ENCODE measurements at places on chromosomes 13 and 19.
A peak's percentile ranks its signal among the peaks of the same experiment; 100 is the strongest.

- no peak for DNase-seq
Observed at GRCh38 chr19:3932931-3933810, at the start of gene NMRK2. Gene NMRK2 (plus strand): TSS chr19:3933069. CDS start chr19:3933672, 603 bp downstream.

DNA sequence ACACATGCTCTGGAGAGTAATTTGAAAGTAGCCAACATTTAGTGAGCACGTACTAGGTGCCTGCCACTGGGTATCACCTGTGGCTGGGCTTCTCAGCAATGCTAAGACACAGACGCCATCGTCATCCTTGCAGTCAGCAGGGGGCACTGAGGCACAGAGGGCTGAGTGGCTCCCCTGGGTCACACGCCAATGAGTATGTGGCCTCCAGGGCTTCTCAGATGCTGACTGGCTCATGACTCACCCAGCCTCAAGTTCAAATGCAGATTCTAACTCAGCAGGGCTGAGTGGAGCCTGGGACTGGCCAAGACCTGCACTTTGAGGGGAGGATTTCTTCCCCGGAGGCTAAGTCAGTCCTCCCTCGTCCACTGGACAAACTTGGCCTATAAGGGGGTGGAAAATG is 115.1 kb upstream of the CACNA1A start:
- no peak for DNase-seq

- no peak for DNase-seq
Observed at GRCh38 chr13:22073718-22074117, 402.8 kb downstream of the FGF9 start.

DNA sequence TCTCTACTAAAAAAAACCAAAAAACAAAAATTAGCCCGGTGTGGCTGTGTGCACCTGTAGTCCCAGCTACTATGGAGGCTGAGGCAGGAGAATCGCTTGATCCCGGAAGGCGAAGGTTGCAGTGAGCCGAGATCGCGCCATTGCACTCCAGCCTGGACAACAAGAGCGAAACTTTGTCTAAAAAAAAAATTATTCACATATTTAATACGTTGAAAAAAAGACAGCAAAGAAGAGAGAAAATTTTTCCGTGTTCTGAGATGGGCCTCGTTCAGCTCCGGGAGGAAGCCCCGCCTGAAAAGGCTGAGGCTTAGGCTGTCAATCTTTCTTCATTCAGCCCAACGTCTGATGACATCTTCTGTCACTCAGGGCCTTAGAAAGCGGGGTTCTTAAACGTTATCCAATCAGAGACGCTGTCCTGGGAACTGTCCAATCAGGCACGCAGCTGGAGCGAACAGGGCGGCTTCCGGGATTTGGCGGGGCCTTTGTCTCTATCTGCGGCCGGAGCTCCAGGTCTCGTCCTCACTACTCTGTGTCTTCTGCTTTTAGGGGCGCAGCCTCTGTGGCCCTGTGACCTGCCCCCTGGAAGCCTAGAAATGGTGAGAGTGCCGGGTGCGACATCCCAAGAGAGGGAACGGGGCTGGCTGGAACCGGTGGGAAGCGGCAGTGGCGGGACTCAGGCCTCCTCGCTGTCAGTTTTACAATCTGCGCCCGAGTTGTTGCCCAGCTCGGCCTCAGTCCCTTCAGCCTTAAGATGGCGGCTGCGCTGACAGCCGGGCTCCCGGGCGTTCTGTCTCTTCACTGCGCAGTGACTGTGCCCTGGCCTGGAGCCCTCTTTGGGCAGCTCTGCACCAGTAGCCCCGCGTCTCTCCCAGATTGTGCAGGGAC is at the start of gene ZNF726:
TSS of gene ZNF726 (plus strand) at position 485 of the 885 bp plus-strand sequence. CDS start at position 594, 109 bp downstream.
- peak; percentile 97 for DNase-seq

GRCh38 chr13:42395086-42395821 is 123.3 kb downstream of the AKAP11 start:
- no peak for DNase-seq

DNA sequence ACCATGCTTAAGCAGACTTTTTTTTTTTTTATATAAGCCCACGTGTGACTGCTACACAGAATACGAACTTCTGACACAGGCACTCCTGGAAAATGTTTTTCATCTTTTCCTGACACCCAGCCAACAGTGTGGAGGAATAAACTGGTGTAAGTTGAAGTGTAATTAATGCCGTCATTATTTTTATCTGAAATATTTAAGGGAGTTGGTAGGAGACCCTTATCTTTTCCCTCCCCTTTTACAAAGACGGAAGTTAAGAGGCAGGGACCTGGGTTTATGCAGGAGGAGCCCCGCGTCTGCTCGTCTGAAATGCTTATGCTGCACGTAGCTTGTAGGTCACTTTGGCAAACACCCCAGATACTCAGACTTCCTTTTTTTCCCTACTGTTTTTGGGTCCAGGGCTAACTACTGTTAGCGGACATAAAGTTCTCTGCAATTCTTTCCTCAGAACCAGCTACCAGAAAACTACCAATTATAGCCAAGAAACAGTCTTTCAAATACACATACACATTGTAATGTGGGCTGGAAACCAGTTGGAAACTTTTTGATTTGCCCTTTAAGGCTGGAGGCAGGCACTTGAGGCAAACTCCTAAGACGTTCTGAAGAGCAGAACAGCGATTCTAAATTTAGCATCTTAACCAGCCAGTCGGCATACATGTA is 50.8 kb downstream of the EFNB2 start:
- DNase-seq = no peak

DNA sequence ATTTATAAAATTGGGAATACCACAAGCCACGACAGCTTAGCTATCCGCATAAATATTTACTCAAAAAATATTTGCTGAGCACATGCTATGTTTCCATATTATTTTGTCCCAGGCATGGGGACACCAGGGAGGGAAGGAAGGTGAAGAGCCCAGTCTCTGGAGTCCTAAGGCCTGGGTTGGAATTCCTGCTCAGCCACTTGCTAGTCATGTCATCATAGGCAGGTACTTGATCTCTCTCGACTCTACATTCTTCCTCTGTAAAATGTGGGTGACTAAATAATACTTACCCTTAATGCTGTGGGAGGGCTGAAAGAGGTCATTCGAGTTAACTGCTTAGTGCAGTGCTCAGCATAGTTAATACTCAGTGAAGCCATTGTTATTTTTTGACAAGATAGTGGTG is 4.3 kb upstream of the RNASEH2B start:
- no peak for DNase-seq

DNA sequence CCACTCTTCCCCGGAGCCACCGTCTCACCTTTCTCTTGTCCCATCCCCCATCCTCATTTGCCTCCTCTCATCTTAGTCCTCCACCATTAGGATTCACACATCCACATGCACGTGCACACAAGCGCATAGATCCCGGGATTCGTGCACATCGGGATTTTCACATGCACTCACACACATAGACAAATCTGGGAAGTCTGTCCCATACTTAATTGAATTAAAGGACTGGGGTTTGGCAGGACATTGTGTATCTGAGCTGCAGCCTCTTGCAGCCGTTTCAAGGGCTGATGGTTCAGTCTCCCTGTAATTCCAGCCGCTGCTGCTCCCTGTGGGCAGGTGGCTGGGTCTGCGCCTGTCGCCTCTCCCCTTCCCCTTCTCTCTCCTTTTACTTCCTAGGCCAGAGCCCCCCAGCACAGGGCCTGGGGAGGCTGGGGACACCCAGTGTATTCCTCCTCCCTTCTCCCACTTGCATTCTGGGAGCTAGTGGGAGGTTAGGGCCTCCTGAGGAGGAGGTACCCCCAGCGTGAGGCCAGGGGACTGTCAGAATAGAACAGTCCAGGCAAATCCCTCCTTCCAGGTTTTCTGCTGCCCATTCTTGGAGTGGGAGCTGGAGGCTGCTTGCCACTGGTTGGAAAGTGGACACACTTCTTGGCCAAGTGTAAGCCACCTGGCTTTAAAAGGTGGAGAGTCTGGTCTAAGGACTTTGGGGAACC is 43.6 kb downstream of the LYL1 start:
- DNase-seq = no peak

GRCh38 chr19:27776020-27776419 is 1436.9 kb downstream of the UQCRFS1 start:
- peak; percentile 86 for DNase-seq

DNA sequence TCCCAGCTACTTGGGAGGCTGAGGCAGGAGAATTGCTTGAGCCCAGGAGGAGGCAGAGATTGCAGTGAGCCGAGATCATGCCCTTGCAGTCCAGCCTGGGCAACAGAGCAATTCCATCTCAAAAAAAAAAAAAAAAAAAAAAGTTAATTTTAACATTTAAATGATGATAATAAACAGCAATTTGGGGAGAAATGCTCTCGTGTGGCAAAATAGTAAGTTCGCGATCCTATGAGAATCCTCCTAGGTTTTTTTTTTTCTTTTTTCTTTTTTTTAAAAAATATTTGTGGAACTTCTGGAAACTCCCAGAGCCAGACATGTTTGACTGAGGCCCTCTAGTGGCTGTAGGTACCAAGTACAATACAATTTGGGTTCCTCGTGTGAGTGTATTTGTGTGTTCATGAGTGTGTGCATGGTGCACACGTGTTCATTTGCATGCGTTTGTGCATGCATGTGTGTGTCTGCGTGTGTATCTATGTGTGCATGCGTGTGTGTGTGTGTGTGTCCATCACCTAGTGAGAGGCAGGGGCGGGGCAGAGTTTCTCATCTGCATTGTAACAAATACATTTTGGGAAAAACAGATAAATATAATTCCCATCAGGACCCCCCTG is 31.2 kb downstream of the TMPRSS9 start:
- peak; percentile 86 for DNase-seq

GRCh38 chr13:78443839-78444238 is 159.5 kb downstream of the POU4F1 start:
- DNase-seq = no peak

- DNase-seq = no peak
Observed at GRCh38 chr19:53908106-53908934, 758 bp upstream of the CACNG7 start.

GRCh38 chr13:113996081-113996911 is 22.4 kb upstream of the C13orf46 start:
- no peak for DNase-seq

GRCh38 chr19:46718934-46719622 is 2.2 kb upstream of the PRKD2 start:
- DNase-seq = no peak

DNA sequence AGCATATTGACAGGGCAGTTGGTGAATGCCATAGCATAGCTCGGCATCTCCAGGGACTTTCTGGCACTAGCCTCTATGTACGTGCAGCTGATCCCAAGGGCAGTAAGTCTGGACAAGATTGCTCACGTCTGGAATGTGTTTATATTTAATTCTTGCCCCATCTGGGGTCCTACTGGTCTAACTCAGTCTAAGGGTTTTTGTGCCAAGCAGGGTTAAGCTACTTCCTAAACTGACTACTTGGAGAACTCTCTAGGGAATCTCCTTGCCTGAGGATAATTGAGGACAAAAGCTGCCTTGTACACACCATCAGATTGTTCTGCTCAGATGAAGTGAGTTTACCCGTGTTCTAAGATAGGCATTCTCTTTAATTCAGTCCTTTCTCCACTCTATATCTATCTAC is 358.1 kb downstream of the MYO16 start:
- no peak for DNase-seq

GRCh38 chr19:18450021-18450930 is 12.3 kb upstream of the ISYNA1 start:
- DNase-seq = no peak

- DNase-seq = no peak
Observed at GRCh38 chr13:23344931-23345595, 88.4 kb downstream of the SACS start.

DNA sequence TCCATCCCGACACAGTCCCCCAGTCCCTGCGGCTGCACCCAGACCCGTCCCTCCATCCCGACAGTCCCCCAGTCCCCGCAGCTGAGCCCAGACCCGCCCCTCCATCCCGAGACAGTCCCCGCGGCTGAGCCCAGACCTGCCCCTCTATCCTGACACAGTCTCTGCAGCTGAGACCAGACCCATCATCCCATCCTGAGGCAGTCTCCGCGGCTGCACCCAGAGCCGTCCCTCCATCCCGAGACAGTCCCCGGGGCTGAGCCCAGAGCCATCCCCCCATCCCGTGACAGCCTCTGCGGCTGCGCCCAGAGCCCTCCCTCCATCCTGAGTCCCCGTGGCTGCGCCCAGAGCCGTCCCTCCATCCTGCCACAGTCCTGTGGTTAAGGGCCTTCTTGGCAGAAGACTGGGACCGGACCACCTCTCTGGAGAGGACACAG is 28.8 kb upstream of the TMEM255B start:
- DNase-seq = no peak

DNA sequence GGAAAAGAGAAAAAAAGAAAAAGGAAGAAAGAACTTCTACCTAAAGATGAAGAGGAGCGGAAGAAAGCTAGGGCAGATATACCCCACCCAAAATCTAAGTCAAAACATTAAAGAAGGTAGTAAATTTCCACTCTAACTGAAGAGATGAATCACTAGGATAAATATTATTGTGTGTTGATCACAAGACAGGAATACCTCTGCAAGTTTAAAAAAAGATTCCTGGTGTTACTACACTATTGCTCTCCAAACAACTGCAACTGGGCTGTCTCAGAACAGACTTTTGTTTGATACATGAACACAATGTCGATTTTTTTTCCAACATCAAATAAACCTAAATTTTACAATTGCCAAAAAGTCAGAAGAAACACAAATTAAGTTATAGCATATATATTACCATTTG is 6.8 kb downstream of the HSPH1 start:
- DNase-seq = no peak

DNA sequence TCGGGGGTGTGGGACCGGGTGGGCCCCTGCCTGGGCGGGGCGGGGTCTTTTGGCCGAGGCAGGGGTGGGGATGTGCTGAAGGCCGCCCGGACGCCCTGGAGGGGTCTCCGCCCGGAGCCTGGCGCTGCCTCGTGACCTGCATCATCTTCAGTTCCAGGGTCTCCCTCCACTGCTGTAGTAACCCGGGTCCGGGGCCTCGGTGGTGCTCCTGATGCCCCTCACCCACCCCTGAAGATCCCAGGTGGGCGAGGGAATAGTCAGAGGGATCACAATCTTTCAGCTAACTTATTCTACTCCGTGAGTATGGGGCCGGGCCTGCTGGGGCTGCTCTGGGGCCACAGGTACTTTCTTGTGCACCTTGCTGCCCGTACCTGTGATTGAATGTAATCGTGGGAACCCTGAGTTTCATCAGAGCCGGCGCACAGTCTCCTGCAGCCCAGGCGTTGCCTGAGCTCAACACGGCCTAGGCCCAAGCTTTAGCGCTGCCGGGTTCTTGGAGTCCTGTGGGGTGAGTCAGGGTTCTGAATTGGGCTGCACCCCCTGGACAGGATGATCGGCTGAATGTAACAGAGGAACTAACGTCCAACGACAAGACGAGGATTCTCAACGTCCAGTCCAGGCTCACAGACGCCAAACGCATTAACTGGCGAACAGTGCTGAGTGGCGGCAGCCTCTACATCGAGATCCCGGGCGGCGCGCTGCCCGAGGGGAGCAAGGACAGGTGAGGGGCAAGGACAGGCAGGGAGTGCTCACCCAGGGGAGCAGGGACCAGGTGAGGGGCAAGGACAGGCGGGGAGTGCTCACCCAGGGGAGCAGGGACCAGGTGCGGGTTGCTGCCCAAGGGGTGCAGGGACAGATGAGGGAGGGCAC is 10.5 kb downstream of the PEAK3 start:
- DNase-seq = peak; percentile 47
